RCC 7860 (cell line): ENCODE measurements at places on chromosomes 7 and 10.
A peak's percentile ranks its signal among the peaks of the same experiment; 100 is the strongest.

DNA sequence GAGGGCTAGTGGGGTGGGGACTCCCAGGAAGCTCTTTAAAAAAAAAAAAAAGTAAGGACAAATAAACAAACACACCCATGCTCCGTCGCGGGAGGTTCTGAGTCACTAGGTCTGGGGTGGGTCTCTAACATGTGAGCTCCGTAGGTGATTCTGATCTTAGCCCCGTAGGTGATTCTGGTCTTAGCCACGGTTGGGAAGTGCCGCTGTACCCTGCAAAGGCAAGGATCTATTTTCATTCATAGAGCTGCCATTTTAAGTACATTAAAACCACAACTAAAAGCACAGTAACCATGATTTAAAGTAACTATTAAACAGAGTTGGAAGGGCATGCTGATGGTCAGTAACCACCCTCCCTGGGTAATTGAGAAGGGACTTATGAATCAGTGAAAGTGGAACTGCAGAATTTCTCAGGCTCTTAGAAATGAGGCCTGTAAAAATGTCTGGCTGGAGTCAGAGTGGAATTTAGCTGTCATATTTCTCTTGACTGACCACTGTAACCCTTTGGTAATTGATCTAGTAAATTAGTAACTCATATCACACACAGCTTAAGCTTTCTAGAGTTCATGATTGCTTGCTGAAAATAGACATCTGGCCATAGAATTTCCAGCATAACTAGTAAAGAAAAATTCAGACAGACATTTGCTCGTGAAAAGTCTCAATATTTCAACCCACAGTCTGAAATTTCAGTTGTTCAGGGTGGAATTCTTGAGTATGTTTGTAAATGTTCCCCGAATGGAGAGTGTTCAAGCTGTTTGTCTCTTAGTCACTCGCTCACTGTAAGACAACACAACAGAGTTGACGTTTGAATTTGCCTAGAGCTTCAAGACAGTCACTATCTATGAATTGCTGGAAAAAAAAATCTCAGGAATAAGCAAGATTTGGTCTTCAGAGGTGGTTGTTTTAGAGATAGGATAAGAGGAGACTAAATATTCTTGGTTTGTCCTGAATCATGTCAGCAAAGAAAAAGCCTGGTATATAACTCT lies 34.2 kb upstream of the TCF7L2 start:
- peak; percentile 84 for DNase-seq

GRCh38 chr10:10995120-10995519 lies 22.6 kb upstream of the CELF2 start:
- no peak for DNase-seq

DNA sequence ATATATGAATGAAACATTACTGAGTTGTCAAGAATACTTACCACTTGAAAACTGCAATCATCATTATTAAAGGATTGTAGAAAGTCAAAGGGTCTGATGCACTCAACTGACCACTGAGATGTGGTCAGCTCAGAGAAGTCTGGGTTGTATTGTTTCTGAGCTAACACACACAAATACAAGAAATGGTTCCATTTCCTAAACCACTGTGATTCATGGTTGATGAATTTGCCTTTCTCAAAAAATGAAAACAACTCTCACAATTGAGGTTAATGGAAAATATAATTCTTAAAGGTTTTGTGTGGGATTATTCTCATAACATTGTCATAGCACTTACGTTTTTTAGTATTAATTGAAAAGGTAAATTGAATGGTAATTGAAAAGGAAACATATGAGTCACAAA lies 45.6 kb upstream of the TAS2R16 start:
- DNase-seq: no peak

DNA sequence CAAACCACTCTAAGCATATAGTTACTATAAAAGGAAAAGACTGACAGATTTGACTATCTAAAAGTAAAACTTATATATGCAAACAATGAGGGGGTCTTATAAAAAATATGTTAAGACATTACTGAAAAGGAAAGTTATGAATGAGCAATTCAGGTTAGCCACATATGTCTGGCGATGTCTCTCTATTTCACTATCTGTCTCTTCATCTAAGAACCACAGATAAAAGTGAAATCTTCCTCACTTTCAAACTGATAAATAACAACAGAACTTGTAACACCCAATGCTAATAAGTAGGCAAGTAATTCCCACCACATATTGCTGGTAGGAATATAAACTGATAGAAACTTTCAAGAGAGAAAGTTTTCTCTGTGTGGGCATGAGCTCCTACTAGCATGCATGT lies 138.2 kb downstream of the CHCHD3 start:
- DNase-seq: no peak

- no peak for DNase-seq
These were observed 50.1 kb downstream of the ADARB2 start for GRCh38 chr10:1687190-1687589.

- no peak for DNase-seq
These were observed 84.9 kb downstream of the TCERG1L start for GRCh38 chr10:131226446-131227162.

GRCh38 chr7:34900891-34901513 lies 136.3 kb downstream of the DPY19L1 start:
- DNase-seq: no peak

- no peak for DNase-seq
These were observed 43.6 kb downstream of the CTBP2 start for GRCh38 chr10:125116652-125117310.

DNA sequence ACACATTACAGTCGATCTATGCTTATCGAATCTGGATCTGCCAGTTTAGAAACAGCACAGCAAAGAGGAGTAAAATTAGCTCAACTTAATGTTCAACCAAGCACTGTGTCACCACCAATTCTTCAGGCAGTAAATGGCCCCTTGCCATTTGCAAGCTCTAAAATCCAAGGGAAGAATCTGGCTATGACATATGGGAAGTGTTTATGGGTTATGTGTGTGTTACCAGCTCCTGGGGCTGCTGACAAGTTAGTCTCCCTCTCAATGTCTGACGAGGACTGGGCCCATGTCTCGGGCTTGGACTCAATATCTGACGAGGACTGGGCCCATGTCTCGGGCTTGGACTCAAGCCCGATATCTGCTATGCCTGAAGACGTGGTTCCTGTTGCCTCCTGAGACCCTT lies 5.7 kb upstream of the ITIH2 start:
- DNase-seq: peak; percentile 48

DNA sequence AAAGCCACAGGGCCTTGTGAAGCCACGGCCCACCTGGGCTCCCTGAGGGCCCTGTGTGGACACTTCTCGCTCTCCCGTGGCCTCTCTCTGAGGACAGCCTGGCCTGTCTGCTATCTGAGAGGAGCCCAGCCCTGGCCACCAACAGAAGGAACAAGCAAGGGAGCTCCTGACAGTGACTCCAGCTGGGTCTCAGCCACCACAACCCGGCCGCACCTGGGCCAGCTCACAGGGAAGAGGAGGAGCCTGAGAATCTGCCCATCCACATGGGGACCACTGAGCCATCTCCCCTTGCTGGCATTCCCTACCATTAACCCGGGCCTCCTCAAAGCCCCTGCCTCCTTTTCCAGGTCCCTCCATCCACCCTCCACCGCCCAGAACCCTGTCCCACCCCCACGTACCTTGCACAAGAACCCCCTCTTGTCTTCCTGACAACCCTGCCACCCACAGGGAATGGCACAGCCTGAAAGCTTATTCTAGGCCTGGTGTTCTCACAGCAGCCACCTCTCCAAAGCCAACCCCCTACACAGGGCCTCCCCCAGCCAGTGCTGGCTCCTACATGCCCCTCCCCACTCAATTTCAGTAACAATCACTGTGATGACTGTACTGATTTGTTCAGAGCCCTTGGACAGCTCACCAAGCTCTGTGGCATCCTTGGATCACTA lies 120.2 kb downstream of the GRID1 start:
- DNase-seq: no peak

- DNase-seq: peak; percentile 13
These were observed 20.1 kb upstream of the SMNDC1 start for GRCh38 chr10:110324805-110325280.

DNA sequence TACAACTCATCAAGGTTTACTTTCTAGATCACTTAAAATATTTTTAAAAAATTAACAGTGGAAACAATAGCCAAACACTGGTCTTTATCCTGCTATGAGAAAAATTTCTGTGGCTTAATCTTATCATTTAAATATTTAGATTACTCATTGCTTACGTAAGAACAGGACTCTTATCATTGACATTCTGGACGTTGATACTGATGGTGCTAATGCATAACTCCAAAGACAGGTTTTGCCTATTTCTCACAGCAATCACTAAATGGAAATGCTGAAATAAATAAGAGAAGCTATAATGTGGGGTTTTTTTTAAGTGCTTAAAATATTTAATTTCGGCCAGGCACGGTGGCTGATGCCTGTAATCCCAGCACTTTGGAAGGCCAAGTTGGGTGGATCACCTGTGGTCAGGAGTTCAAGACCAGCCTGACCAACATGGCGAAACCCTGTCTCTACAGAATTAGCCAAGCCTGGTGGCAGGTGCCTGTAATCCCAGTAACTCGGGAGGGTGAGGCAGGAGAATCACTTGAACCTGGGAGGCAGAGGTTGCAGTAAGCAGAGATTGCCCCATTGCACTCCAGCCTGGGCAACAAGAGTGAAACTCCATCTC lies 195.0 kb downstream of the HGF start:
- no peak for DNase-seq

- DNase-seq: peak; percentile 82
These were observed 11.7 kb downstream of the STAM start for GRCh38 chr10:17655567-17656146.

GRCh38 chr10:72107325-72108003 lies 19.1 kb upstream of the SPOCK2 start:
- DNase-seq: peak; percentile 43

DNA sequence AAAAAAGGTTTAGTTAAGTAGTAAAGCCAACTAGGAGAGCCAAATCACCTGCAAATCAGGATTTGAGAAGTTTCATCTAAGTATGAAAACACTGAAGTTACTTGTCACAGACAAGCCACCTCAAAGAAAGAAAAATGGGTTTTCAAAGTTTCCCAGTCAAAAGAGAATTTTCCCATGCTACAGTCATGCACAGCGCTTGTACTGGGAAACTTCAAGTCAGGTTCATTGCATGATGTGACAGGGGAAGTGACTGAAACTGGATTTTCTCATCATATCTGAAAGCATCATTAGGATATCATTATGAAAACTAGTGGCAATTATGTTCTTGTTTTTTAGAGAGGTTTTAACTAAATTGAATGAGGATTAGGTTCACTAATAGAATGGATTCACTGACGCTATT lies 167.0 kb downstream of the SGMS1 start:
- no peak for DNase-seq

- no peak for DNase-seq
These were observed 223.5 kb downstream of the CCDC3 start for GRCh38 chr10:12777840-12778585.

GRCh38 chr7:149284343-149284742 lies 22.3 kb downstream of the ZNF783 start:
- DNase-seq: no peak

DNA sequence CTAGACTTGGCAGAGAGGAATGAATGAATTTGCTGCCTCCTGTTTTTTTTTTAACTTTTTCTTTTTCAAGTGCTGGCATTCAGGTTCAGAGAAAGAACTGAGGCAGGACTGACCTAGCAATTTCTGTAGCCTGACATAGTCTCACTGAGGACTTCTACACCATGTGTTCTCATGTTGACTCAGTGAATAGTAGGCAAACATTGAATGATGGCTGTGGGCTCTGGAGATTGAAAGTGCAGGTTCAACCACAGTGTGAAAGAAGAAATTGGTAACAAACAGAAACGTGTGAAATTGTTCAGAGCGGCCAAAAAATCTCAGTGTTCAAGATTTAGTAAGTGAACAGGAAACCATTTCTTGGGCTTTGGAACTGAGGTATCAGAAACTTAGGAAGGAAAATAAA lies 322.4 kb upstream of the GHITM start:
- no peak for DNase-seq

- DNase-seq: peak; percentile 33
These were observed 278.3 kb upstream of the SP8 start for GRCh38 chr7:21064698-21065648.

DNA sequence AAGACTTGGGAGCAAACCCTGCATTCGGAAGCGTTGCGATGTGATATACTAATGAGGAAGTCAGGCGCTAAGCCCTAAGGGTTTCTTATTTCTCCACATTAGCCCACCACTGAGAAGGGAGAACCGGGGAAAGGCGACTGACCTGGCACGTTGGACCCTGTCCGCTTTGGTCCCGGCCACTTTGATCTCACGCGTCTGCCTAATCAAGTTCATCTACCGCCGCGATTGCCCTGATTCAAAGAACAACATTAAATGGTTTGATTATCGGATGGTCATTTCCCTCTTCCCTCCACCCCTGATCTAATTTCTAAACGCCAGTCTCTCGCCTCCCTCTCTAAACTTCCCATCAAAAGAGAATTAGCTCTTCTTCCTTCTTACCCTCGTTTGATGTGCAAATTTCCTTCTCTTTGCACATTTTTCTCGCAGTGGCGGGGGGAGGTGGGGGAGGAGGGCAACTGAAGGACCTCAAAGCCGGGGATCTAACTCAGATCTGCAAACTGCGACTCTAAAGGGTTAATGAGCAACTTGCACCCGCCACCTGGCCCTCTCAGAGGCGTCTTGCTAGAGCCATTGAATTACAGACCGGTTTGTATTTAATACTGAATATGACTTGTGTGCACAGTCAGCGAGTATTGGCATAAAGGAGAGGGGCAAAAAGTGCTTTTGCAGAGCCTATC lies 687 bp upstream of the DKK1 start:
- no peak for DNase-seq

GRCh38 chr10:67770537-67770936 lies 67.5 kb downstream of the DNAJC12 start:
- no peak for DNase-seq

DNA sequence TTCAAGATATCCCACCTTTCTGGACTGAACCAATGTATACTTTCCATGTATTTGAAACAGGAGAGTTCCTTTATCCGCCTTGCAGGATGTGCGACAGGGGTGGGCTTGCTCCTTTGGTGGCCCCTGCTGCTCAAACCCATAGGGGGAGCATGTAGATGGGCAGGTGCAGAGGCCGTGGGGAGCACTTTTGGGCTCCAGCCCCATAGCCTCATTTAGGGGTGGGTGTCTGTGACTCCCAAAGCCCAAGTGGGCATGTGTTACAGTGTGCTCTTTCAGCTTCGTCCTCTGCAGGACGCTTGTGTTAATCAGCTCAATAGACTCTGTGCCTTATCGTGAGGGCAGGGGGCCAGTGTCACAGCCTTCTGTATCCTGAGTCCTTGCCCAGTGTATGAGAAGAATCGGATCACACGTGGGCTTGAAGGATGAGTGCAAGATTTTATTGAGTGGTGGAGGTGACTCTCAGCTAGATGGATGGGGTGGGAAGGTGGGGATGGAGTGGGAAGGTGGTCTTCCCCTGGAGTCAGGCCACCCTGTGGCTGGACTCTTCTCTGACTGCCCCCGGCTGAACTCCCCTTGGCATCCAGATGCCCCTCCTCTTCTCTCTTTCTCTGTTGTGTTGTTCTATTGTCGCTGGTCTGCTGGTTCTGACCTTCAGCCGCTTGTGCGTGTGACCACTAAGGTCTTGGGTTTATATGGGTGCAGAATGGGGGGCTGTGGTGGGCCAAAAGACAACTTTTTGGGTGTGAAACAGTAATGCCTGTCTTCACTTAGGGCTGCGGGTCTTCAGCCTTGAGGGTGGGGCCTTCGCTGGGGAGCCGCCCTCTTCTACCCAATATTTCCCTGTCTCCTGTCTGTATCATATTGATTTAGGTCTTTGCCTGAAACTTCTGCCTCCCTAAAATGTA lies 262.2 kb downstream of the GLRX3 start:
- DNase-seq: no peak
